Naive B cell (primary cell): ENCODE measurements at places on chromosomes 16 and 17. TPM values are rescaled to one million over a fixed set of nuclear protein-coding genes. Genes with fewer than 3 reads are reported as not detected.

The CTRB1 gene
- polyA plus RNA-seq: not detected

GRCh38 chr16:8714807-8715206, 40.4 kb downstream of the ABAT start:
- DNase-seq: no peak

The C17orf67 gene
- polyA plus RNA-seq: 0.15 TPM

DNA sequence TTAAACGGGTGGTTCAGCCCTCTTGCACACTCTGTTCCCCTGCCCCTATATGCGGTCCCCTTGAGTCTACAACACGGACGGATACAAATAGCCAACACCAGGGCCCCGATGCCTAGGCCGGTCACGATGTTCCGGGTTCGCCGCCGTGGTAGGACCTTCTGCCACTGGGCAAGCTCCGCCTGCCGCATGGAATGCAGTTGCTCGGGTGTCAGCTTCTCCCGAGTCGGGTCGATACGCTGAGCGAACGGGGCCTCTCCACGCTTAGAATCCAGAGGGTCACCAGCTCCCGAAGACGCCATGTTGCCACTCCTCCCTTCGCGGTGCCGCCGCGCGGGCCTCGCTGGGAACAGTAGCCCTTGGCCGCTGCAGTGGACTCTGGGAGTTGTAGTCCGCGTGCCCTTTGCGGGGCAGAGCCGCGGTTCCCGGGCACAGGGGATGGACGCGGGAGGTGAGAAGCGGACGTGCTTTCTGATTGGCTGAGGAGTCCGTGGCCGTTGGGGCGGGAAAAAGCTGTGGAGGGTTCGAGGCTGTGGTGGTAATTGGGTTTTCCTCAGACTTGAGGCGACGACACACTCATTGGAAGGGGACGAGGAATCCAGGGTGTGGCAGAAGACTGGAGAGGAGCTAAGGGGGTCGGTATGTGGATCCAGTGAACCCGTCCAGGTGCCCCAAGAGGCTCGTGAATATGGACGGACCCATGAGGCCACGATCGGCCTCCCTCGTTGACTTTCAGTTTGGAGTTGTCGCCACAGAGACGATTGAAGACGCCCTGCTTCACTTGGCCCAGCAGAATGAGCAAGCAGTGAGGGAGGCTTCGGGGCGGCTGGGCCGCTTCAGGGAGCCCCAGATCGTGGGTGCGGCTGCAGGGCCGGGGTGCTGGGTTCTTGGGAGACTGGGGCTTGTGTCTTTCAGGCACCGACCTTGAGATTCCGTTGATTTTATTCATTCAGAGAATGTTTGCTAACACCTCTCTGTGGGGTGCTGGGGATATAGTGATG, at the start of the genes CNTD1 and COA3:
TSS of gene CNTD1 (plus strand) at position 479 of the 998 bp plus-strand sequence. CDS start at position 686, 207 bp downstream.
TSS of gene COA3 (minus strand) at position 322 of the 998 bp plus-strand sequence. CDS start at position 299, 23 bp downstream.
- DNase-seq: peak; percentile 68

DNA sequence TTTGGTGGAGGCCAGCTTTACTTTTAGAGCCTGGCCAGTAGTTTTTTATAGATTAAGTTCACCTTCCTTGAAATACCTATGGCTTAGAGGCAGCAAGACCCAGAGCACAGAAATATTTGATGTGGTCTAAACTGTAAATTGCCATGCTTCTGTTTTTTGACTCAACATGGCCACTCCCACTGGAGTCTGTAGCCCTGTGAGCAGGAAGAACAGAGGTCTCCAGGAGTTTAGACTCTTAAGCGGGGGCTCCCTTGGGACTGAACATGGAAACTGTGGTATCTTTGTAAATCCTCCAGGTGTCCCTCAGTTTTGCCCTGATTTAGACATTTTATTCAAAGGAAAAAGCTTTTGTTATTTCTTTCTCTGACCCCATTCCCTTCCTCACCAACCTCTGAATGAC, 145.6 kb downstream of the FTO start:
- DNase-seq: no peak

DNA sequence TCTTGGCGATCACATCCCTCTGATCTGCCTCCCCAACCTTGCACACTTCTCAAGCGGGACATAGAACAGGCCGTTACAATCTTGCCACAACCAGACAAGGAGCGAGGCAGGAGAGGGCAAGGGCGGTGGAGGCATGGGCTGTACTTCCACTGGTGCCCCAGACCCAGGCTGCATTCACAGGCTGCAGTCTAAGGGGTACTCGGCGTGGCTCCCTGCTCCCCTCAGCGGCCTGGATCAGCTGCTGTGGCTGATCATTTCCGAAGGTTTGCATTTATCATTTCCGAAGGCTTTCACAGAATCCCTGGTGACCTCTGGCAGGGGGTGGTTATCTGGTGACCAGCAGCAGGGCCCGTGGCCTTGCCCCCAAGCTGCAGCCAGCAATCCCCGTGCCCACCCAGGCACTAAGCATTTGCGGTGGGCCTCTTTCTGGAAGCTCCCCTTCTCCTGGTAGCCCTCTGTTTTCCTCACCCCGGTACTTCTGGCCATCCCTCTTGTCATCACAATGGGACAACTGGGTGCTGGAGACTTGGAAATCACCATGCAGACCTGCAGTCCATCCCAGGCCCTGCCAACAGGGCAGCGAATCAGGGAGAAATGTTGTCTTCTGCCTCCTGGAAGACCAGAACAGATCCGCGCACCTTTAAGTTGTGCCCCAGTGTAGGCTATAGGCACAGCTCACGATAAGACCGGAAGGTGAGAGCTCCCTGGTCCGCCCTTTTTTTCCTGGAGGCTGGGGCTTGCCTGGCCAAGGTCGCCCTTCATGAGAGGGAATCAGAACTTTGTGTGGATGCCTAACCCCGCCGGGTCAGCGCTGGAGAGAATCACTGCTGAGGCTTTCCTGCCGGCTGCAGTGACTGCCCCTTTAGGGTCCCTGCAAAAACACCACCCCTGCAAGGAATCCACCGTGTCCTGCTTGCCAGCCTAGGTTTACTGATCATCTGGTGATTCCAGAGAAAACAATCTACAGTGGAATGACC, 1739.1 kb downstream of the TP53TG3F start:
- no peak for DNase-seq

The SGCA gene
- polyA plus RNA-seq: 2.1 TPM

The ARL5C gene
- not detected for polyA plus RNA-seq

GRCh38 chr17:4724650-4725049, 6.6 kb upstream of the MED11 start:
- DNase-seq: no peak

DNA sequence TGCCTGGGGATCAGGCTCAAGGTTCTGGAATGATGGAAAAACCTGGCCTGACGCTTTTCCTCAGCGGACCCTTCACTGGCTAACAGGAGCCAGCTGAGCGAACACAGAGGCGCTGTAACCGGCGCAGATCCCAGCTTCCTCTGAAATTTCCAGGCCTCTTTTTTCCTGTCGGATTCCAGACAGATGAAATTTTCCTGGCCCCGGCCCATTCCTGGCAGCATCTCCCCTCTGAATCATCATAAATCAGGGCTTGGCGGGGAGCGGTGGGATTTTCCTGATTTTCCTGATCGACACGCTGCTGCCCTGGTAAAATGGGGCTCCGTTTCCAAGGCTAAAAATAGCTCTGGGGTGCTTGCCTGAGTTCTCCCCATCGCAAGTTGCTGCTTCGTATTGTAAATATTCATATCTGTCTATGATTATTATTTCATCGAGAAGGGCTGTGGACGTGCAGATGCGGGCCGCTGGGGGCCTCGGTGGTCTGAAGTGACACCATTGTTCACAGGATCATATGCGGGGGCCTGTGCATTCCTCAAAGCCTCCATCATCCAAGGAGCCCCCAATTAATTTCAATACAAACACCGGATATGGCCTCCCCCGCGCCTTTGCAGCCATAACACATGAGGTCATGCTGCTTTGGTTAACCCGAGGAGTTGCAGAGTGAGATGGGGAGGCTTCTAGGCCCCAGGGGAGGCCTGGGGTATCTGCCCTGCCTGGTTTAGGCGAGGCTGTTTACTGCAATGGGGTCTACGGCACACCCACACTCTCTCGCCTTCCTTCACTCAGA, 45.8 kb upstream of the ETV4 start:
- DNase-seq: no peak

DNA sequence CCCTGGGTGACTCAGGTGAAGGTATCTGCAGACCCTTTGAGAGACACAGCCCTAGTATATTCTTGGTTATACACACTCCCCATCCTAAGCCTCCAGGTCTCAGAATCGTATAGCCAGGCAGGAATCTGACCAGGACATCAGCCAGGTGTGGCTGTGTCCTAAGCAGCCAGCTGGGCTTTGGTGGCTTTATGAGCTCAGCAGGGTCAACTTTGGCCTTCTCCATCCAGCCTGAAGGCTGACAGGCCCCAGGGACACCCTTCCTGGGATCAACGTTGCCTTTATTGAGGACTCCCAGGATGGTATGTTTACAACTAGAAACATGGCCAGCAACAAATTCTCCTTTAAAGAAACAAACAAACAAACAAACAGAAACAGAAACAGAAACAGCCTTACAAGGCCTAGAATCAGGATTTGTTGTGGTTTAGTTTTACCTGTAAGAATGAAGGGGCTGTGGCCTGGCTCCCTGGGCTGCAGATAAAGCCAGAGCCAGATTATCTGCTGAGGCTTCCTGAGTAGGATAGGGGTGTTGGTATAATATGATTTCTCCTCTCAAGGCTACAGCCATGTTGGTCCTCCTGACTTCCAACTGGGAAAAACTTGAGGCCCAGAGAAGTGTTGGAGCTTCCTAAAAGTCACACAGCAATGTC, 8.5 kb downstream of the KIF19 start:
- DNase-seq: no peak

The WNK4 gene
- polyA plus RNA-seq: not detected

DNA sequence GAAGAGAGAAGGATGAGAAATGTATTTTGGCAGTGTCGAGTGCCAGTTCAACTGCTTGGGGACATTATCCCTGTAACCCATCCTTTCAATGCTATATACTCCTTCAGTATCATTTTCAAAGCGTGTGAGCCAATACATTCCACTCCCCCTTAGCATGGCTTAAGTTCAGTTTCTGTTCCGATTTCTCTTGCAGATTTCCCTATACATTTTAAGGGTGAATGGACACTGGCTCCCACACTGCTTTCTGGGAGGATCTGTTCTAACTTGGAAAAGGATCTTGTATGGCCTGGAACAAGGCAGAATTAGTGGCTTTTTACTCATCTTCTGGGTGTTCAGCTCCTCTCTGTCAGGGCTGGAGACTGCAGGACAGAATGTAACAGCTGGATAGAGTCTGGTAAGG, 333.8 kb downstream of the HAPSTR1 start:
- no peak for DNase-seq
